ENCODE measurements at places on chromosomes 1 and 21.

DNA sequence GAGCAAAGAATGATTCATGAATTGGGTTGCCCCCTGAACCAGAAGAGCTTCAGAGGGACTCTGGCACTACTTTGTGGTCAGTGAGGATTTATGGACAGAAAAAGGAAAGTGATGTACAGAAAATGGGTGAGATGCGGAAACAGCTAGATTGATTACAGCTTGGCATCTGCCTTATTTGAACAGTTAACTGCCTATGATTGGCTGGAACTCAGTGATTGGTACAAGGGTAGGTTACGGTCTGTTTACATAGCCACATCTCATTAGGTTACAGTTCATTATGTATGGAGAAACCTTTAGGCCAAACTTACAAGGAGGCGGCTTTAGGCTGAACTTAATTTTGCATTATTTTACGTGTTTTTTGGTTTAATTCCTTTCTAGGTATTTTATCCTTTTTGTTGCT, 29.0 kb upstream of the RHOU start:
- H3K27ac ChIP-seq = no peak overlapping the region
- H3K27me3 ChIP-seq = no peaks in the 10 kb centered on the region
- no peak for DNase-seq
- no peaks in the 10 kb centered on the region for H3K4me1 ChIP-seq
- no peaks in the 10 kb centered on the region for H3K36me3 ChIP-seq

DNA sequence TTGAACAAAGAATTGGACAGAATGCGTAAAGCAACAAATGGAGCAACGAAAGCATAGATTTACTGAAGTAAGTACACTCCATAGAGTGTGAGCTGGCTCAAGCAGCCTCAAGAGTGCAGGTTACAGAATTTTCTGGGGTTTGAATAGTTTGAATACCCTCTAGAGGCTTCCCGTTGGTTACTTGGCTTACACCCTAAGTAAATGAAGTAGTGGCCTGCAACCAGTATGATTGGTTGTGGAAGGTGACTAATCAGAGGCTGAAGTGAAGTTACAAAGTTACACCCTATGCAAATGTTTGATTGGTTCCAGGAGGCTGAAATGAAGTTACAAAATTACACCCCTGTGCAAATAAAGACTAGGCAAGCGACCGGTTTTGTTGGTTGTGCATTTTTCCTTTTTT, 10.9 kb downstream of the TCEANC2 start:
- no peaks in the 10 kb centered on the region for H3K4me1 ChIP-seq
- no peak overlapping the region for H3K27ac ChIP-seq
- no peaks in the 10 kb centered on the region for H3K27me3 ChIP-seq

GRCh38 chr1:3827813-3828307, 29.2 kb downstream of the CEP104 start:
- DNase-seq = no peak
- no peak overlapping the region for H3K27ac ChIP-seq
- H3K4me3 ChIP-seq = no peak overlapping the region
- H3K27me3 ChIP-seq = no peaks in the 10 kb centered on the region

DNA sequence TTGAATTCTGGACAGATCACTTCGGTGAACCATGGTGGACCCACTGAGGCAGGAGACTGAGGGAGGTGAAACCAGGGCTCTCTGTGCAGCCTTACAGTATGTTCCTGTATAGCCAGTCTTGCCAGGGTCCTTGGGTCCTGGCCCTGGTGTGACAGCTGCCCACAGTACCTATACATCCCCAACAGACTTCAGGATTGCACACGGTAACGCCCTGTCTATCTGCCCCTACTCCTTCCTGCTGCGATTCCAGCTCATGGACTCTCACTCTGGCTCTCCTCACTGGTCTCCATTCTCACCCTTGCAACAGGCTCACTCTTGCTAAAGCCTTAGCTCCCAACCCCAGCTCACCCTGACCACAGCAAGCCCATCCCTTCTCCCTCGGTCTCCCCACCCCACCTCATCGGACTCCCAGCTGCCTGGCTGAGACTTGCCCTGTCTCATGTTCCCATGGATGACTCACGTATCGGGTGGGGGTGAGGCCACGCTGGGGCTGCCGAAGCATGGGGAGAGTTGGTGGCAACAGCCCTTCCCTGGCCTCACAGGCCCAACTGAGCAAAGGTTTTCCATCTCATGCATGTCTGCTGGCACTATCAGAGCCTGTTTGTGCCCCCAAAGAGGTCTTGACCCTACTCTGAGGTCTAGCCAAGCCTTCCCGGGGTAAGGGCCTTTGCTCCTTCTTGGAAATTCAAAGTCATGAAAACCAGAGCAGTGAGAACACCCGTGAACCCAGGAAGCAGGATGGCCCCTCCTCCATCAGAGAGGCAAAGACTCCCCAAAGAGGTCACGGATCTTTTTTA, 7.1 kb downstream of the PHLDA3 start:
- no peak overlapping the region for H3K4me3 ChIP-seq
- peak overlapping the region; percentile 92 for H3K27ac ChIP-seq
- H3K36me3 ChIP-seq = peaks cover 13% of the 10 kb centered on the region
- peaks cover 45% of the 10 kb centered on the region for H3K4me1 ChIP-seq
- no peaks in the 10 kb centered on the region for H3K27me3 ChIP-seq

DNA sequence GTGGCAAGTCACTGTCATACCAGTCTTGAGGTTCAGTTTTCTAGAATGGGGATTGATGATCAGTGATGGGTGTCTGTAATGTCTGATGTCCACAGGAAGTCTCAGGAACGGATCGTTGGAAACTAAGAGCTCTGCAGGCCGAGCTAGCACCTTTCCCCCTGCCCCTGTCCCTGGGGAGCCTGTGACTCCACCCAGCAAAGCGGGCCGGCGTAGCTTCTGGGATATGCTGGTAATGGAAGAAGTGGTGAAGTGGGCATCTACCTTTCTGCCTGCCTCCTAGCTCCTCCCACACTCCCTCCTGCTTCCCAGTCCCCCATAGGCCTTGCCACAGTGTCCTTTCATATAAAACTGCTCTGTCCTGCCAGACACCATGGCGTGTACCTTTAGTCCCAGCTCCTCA, 13.4 kb downstream of the HYI start:
- H3K27me3 ChIP-seq = no peaks in the 10 kb centered on the region
- no peak overlapping the region for H3K27ac ChIP-seq
- H3K36me3 ChIP-seq = peaks cover 28% of the 10 kb centered on the region

GRCh38 chr1:149977345-149977744, 33.2 kb downstream of the OTUD7B start:
- H3K27ac ChIP-seq = peak overlapping the region; percentile 84
- DNase-seq = no peak
- peaks cover 29% of the 10 kb centered on the region for H3K36me3 ChIP-seq
- H3K27me3 ChIP-seq = no peaks in the 10 kb centered on the region
- no peak overlapping the region for H3K4me3 ChIP-seq

DNA sequence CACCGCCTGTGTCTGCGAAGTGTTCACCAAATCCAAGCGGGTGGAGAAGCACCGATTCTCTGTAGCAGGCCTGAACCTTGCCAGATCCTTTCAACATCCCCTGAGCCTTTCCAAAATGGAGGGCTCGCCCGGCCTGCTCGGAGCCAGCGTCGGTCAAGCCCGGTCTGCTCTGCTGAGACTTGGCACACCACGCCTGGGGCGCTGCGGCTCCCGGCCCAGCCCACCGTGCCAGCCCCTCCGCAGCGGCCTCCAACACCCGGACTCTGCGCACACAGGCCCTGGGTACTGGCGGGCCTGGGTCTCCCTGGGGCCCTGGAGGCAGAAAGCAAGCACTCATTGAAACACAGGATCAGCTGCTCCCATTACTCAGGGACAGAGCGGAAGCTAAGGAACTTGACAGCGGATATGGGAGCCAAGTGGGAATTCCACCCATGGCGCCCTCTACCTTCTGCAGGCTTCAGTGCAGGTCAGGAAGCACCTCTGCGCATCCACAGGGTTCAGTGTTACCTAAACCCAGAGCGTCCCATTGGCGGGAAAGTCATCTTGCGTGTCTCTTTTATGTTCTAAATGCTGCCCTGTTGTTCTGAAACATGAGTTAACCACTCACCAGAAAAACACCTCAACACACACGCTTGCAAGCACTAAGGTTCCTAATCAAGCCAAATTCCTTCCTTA, 159.9 kb downstream of the ZBTB18 start:
- H3K36me3 ChIP-seq = no peaks in the 10 kb centered on the region
- H3K27ac ChIP-seq = peak overlapping the region; percentile 90
- DNase-seq = no peak
- H3K4me3 ChIP-seq = no peak overlapping the region
- H3K27me3 ChIP-seq = no peaks in the 10 kb centered on the region
- peaks cover 56% of the 10 kb centered on the region for H3K4me1 ChIP-seq

GRCh38 chr21:45546636-45547544, 4.7 kb upstream of the SLC19A1 start:
- DNase-seq = peak; percentile 4
- no peaks in the 10 kb centered on the region for H3K27me3 ChIP-seq
- H3K27ac ChIP-seq = peak overlapping the region; percentile 70
- peaks cover 46% of the 10 kb centered on the region for H3K4me1 ChIP-seq
- no peaks in the 10 kb centered on the region for H3K36me3 ChIP-seq

- no peak overlapping the region for H3K4me3 ChIP-seq
- H3K36me3 ChIP-seq = no peaks in the 10 kb centered on the region
- no peak overlapping the region for H3K27ac ChIP-seq
- peaks cover 18% of the 10 kb centered on the region for H3K4me1 ChIP-seq
- DNase-seq = no peak
Measured at GRCh38 chr1:231679109-231679508, 52.5 kb downstream of the DISC1 start.

DNA sequence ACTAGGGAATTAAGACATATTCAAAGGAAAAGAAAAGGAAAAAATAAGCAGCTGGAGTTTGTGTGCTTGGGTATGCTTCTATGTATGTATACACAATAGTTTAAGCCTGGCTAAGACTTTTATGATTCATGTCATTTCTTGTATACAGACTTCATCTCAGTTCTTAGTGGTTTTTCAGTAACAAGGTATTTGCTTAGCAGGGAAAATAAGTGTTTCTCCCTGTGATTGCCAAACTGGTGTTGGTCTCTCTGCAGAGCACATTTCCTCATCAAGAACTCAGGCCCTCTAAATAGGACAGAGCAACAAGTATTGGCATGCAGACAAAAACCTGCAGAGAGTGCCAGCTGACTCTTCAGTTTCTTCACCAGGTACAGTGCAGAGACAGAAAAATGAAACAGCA, 484.4 kb upstream of the ZRANB2 start:
- no peaks in the 10 kb centered on the region for H3K27me3 ChIP-seq
- peaks cover 5% of the 10 kb centered on the region for H3K4me1 ChIP-seq
- no peak for DNase-seq
- H3K36me3 ChIP-seq = no peaks in the 10 kb centered on the region
- no peak overlapping the region for H3K4me3 ChIP-seq

Data from mesothelial cell of epicardium (in vitro differentiated cells).